ENCODE measurements at places on chromosomes 11 and 22. TPM values are rescaled to one million over a fixed set of nuclear protein-coding genes. Genes with fewer than 3 reads are reported as not detected.

Gene CHORDC1
- total RNA-seq, result 41.5 TPM

Gene OR52E1
- not detected for total RNA-seq

Gene TIRAP
- 8.3 TPM for total RNA-seq

Gene GAL
- total RNA-seq, result 5.9 TPM

Gene KDM4D
- total RNA-seq, result 0.78 TPM

Gene MYO7A
- 12.9 TPM for total RNA-seq

Gene TUBGCP6
- 121 TPM for total RNA-seq

Gene PKNOX2
- total RNA-seq, result 4.9 TPM

Gene CHKB
- 122 TPM for total RNA-seq

Gene TMEM45B
- total RNA-seq, result 1.8 TPM

Gene SERPING1
- total RNA-seq, result 216 TPM

Gene DTX4
- total RNA-seq, result 10.4 TPM

Gene BIRC3
- 5.3 TPM for total RNA-seq

Gene TP53AIP1
- not detected for total RNA-seq

Gene OR8B3
- not detected for total RNA-seq

Gene CSNK1E
- total RNA-seq, result 63.3 TPM

Gene SCGB1D2
- not detected for total RNA-seq

Gene SLCO2B1
- total RNA-seq, result 33.7 TPM

Gene ACTN3
- total RNA-seq, result not detected

Gene SCGB2A2
- not detected for total RNA-seq

Gene UFD1
- 13.2 TPM for total RNA-seq

Gene OR8G5
- not detected for total RNA-seq

Gene F2
- not detected for total RNA-seq

Gene KIF18A
- not detected for total RNA-seq

Gene PPFIBP2
- total RNA-seq, result 35.3 TPM

Gene BTBD18
- not detected for total RNA-seq

Gene FXYD6
- 16.8 TPM for total RNA-seq

Data from body of pancreas (tissue), 4 donors.